ENCODE measurements at places on chromosomes 1 and 21.

DNA sequence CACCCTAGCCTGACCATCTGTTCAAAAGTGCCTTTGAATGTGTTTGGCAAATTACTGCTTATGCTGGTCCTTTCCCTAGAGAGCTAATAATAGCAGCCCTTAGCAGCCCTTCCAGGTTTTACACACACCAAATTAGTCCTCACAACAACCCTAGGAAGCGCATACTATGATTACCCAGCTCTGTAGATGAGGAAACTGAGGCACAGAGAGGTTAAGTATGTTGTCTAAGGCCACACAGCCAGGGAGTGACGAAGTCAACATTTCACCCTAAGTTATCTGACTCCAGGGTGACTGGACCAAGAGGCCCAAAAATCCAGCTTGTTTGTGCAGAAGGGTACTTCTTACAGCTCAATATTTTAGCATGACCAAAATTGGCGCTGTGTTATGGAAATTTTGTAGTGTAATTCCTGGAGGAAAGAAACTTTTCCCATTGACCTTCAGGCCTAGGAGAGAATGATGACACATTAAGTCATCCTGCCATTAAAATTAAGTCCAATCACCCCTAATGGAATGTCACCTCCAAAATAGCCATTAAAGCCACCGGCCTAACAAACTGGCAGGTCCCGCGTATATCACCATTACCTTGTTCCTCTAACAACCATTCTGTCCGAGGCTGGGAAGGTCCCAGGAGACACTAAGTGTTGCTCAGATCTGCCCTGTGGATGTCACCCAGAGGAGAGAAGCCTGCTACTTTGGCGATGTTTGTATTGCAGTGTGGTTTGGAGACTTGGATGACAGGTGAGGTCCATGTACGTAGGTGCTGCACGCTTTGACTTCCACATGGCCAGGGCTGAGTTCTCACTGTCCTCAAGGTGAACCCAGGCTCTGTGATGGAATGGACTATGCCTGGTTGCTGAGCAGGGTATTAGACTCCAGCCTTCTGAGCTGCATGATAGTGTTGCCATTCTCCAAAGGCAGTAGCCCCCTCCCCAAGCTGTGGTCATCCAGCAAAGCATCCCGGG lies 258.3 kb downstream of the TOMM20 start:
- DNase-seq: peak; percentile 35

GRCh38 chr1:67683766-67684525 lies 1.1 kb upstream of the GADD45A start:
- no peak for DNase-seq

- no peak for DNase-seq
Measured at GRCh38 chr1:219650880-219651279, 38.0 kb upstream of the ZC3H11B start.

DNA sequence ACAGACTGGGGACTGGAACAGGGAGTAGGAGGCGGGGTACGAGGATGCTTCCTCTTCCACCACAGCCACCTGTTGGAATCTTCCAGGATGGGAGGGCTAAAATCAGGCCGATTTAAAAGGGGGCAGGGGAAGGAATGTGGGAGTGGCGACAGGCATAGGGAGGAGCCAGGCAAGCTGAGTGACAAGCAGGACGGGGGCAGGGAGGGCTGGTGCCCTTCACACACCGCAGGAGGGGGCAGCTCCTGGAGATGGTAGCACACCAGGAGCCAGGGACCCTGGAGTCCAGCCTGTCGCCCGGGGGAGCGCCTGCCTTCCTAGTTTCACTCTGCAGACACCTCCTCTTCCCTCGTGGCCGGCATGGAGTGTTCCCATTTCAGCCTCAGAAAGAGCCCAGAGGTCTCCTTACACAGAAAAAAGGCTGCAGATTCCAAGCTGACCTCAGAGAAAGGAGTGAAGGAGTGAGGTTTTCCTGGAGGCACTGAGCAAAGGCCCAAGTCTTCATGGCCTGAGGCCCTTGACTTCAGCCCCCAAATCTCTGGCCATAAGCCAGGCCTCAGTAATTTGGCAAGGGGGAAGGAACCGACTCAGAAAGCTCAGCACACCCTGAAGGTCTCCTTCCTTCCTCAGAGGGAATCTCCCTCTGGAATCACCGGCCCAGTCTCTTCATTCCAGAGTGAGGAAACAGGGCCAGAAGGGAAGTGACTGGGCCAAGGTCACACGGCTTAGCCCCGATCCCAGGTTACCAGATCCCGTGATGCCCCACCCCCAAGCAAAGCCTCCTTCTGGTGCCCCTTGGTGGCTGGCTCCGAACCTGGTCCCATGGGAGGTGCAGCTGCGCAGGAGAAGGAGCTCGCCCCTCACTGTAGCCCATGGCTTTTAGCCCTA lies 8.1 kb downstream of the BLACAT1 start:
- DNase-seq: no peak

GRCh38 chr1:49045371-49045770 lies 268.7 kb upstream of the BEND5 start:
- no peak for DNase-seq

GRCh38 chr1:204081164-204081790 lies 8.4 kb downstream of the SOX13 start:
- no peak for DNase-seq

DNA sequence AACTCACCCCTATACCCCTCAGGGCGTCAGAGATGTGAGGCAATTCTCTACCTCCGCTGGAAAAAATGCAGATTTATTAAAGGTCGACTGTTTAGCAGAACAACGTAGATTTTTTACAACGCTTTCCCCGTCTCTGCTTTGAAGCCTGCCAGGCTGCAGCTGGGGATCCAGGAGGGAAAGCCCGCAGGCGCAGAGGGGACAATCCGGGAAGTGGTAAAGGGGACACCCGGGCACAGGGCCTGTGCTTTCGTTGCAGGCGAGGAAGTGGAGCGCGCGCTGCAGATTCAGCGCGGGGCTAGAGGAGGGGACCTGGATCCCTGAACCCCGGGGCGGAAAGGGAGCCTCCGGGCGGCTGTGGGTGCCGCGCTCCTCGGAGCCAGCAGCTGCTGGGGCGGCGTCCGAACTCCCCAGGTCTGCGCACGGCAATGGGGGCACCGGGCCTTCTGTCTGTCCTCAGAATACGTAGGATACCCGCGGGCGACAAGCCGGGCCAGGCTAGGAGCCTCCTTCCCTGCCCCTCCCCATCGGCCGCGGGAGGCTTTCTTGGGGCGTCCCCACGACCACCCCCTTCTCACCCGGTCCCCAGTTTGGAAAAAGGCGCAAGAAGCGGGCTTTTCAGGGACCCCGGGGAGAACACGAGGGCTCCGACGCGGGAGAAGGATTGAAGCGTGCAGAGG lies 5.5 kb downstream of the SIM2 start:
- no peak for DNase-seq

DNA sequence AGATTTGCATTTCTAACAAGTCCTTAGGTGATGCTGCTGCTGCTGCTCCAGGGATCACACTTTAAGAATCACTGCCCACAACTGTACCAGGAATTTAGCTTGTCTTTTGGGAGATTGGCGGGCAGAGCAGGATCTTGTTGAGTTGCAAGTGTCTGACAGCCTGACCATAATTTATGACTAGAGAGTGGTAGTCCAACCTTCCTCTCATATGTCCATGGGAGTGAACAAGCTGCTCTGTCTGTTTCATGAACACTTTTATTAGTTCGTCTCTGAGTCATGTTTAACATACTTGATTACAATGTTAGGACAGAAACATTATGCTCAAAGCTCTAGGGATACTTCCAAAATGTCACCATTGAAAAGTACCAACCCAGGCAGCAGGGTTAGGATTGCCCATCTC lies 169.6 kb downstream of the TGFB2 start:
- DNase-seq: no peak

DNA sequence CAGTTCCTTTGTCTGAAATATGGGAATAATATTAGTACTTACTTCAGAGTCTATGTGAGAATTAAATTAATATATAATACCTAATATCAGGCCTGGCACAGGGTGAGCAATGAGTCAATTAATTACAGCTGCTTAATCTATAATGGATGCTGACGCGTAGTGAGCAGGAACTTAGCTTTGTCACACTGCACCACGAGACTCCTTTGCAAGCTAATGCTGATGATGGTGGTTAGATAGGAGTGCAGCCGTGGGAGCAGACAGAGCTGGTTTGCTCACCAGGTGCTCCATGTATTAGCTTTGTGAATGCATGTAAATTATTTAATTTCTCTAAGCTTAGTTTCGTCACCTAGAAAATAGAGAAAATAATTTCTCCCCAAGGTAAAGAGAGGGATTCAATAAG lies 35.1 kb downstream of the KCNJ15 start:
- no peak for DNase-seq

DNA sequence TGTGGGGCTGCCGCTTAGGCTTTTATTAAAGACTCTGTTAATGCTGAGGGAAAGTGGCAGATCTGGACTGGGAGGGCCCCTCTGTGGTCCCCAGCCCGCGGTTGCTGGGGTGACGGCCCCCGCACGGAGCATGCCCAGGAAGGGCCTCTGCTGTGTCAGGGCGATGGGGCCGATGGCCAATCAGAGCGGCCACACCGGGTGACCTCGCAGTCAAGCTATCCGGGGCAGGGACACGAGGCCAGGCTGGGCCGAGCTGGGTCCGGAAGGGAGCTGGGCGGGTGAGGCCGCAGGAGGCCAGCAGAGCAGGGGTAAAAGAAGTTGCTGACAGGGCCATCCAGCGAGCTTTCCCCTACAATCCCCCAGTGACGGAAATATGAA lies 145.1 kb downstream of the CASZ1 start:
- DNase-seq: no peak

GRCh38 chr1:227260433-227260832 lies 57.9 kb downstream of the CDC42BPA start:
- no peak for DNase-seq

DNA sequence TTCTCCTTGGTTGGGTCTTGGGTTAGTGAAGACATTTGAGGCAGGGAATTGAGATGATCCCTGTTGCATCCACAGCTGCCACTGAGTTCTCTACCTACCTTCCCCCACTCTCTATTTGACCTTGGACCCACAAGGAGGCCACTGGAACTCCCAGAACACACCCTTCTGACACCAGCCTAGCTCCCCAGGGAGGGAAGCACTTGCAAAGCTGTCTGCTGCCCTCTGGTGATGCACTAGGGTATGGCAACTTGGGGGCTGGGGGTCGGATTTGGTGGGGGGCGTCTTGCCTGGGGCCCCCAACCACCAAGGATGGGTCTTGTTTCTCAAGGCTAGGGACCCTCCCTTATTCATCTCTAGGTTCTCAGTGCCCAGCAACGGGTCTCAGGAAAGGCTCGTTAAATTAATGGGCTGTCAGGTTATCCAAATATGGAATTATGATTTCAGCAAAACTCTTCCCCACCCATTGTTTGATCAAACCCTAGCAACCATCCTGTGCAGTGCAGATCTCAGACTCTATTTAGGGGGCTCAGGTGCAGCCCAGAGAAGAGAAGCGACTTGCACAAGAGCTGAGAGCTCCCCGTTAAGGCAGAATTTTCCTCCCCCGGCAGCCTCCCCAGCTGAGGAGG lies 177.8 kb upstream of the KLHDC7A start:
- DNase-seq: no peak

DNA sequence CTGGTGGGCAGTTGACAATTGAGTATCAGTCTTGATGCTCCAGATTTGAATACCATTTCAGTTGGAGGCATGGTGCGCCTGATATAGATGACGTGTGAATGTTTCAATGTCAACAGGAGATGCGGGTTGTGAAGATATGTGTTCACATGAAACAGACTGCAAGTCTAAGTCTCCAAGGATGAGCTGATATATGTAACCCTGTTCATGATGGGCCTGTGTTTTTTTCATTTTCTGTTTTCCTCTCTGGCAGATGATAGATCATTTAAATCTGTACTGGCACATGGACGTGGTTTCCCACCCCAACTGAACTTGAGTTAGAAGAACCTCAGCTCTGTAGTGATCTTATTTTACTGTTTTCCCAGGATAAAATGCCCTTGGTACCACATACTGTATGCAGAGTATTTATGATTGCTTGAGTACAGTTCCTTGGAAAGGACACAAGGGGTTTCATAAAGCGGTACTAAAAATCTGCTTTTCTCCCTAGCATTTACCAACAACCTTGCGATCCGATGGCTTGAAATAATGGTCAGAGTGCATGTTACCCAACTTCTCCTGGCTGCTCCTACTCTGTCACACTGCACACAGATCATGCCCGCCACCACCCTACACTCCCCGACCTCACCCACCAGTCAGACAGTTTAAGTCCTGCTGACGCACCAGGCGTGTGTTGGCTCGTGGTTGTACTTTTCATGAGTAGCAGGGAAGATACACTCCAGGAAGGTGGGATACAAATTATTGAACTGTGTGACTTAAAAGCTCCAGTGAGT lies 131.1 kb downstream of the NFIA start:
- no peak for DNase-seq

DNA sequence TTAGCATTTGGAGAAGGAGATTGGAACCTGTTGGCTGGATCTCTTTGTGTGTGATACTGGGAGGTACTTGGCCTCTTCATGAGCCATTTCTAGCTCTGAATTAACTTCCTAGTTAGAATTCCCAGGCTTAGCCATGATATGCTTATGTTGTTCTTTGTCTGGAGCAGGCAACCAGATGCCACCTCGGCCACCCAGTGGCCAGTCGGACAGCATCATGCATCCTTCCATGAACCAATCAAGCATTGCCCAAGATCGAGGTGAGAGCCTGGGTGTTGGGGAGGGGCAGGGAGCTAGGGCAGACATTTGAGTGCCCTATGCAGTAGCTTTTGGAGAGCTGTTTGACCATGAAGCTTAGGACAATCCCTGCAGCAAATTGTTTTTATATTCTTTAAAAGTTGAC lies 26.5 kb upstream of the PIGV start:
- no peak for DNase-seq

GRCh38 chr21:28532446-28532845 lies 460.2 kb downstream of the LTN1 start:
- no peak for DNase-seq

- DNase-seq: peak; percentile 96
Measured at GRCh38 chr1:8004803-8005573, 21.1 kb downstream of the ERRFI1 start.
